CD4-positive, alpha-beta T cell treated with Interleukin-21 for 1 hour (primary cell): ENCODE measurements at places on chromosomes 12 and 14.

DNA sequence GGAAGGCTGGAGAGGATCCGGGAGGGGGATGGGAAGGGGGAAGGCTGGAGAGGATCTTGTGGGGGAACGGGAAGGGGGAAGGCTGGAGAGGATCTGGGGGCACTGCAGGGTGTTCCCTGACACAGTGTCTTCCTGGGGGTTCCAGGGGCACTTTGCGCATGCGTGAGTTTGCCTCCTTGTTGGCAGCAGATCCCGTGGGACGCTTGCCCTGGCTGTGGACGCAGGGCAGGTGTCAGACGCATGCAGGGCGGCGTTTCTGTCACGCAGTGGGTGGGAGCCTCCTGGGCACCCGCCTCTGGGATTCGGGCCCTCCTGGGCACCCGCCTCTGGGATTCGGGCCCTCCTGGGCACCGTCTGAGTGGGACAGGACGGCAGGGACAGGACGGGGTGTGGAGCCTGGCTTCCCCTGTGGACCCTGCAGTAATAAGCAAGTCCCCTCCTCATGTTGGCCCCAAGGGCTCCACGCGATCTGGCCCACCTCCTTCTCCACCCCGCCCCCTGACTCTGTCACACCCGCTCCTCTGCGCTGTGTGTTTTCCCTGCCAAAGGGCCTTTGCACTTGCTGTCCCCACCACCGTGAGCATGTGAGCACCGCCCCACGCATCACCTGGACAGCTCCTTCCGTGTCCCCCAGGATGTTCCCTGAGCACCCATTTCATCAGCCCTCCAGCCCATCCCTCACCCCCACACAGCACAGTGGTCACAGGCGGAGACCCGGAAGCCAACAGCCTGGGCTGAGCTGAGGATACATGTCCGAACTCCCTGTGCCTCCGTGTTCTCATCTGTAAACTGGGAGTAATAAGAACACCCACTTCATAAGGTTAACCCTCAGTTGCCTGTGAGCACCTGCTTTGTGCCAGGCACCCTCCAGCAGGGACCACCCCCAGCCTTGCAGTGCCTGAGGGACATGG is 4.4 kb downstream of the MMP17 start:
- no peak for DNase-seq

DNA sequence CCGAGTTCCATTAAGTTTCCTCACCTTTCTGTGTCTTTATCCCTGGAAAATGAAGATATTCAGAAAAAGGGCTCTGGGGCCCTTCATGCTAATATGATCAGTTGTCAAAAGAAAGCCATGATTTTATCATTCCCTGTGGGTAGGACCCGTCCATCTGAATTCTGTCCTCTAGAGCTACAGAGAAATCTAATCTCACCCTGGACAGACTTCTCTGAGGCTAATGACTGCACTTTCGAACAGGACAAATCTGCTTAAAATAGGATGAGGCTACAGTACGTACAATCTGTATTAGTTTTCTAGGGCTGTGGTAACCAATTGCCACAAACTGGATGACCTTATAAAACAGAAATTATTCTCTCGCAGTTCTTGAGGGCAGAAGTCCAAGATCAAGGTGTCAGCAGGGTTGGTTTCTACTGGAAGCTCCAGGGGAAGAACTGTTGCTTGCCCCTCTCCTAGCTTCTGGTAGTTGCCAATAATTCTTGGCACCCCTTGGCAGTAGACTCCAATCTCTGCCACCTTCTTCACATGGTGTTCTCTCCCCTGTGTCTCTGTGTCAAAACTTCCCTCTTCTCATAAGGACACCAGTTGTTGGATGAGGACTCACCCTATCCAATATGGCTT is 1.3 kb downstream of the AK7 start:
- no peak for DNase-seq

- no peak for DNase-seq
Observed at GRCh38 chr14:60188115-60188514, 22.9 kb upstream of the DHRS7 start.

DNA sequence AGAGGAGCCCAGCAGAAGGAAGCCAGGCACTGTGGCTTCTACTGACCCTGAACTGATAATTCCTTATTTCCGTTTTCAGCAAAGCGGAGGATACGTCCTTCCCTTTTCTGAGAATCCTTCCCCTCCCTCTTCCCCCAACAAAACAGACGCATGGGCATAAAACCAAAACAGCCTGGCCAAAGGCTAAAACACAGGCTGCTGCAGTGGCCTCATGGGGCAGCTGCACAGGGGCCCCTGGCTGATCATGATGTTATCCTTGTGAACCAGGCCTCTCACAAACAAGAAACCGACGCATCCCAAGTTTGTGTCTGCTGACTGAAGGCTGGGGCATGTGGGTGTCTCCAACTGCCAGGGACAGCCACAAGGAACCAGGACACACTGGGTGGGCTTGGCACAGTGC is 23.4 kb upstream of the STON2 start:
- DNase-seq = no peak

DNA sequence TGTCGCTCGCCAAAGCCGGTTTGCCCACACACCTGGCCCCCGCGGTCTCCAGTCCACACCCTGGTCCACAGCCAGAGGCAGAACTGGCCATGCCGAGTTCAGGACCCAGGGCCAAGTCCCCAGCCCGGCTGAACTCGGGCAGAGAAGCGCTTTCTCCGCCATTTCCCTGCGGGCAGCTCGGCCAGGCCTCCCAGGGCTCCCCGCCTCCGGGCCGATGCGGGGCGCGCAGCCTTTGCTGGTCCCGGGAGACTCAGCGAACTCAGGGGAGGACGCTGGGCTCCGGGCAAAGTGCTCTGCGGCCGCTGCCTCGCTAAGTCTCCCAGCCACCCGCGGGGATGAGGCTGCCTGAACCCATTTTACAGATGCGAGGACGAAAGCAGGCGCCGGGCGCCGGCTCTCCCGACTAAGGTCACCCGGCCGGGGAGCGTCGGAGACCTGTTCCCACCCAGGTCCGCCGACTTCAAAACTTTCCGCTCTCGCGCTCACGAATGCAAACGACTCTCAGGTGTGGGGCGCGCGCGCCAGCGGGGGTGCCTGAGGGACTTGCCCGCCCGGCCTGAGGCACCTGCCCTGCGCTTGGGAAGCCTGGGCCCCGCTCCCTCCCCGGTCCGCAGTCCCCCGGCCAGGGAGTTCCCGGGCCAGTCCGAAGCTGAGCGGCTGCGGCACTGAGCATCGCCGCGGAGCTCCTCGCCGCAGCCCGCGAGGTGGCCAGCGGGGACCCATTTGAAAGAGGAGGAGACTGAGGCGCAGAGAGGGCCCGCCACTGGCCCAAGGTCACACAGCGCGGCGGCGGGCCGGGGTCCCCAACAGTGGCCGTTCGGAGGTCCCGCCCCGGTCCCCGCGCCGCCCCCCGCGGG is 627 bp downstream of the TESC start:
- peak; percentile 29 for DNase-seq

DNA sequence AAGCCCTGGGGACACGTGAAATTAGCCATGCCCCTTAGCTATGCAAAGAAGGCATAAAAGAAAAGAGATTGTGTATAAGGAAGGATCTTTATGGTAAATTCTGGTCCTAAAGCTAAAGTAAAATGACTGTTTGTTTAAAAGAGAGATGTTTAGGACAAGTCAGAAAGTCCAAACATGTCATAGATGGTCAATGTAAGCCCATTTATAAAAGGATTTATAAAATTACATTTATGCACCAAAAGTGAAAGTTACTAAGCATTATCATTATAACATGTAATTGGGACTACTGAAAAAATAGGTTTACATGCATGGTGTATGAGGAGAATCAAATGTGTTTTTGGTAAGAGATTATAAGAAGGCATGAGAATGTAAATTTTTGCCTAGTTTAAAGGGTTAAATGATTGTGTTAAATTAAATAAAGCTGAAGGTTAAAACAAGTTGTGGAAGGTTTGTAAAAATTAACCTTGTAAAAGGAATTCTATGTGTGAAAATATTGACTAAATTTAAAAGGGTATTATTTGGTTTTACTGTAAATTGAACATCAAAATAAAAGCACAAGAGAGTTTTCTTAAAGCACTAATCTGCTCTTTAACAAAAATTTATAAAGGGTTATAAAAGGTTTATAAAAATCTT is 50.4 kb upstream of the TSPAN8 start:
- no peak for DNase-seq

- DNase-seq = no peak
Observed at GRCh38 chr12:52524241-52524897, 4.2 kb upstream of the KRT5 start.

GRCh38 chr14:68884031-68885030 is 91.5 kb upstream of the ZFP36L1 start:
- DNase-seq = no peak

DNA sequence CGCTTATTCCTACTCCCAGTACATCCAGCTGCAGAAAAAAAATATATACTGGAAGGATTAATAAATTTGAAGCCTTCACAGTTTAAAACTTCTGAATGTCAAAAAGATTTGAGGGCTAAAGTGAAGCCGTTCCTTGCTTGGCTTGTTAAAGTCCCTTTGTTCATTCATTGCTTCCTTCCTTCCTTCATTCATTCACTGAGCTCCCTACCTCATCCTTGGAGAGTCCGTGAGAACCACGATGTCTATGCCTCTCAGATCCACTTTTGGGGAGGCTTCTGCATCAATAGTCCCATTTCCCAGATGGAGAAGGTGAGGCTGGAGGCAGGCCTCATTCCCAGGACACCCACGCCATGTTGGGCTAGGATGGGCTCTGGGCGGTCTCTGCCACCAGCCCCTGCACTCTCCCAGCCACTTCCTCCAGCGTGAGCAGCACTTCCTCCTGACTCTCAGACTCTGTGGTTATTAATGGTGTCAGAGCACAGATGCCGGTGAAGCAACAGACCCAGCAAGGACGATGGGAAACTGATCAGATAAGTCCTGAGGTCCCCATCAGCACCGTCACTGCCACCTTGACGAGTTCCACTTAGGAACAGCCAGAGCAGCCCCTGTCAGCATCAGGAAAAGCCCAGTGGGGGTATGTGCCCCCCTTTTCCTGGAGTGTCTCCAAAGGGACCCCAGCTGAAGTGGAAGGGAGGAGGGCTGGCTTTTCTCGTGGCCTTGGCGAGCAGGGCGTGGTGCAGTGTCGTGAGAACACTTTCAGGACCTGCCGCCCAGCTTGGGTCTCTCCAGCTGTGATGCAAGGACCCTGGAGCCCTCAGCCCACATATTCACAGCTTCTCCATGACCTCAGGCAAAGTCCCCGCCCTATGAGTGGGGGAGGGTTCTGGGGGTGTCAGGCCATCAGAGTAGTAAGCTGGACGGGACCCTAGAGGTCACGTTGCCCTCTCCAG is 21.2 kb downstream of the ASB2 start:
- DNase-seq = peak; percentile 72

DNA sequence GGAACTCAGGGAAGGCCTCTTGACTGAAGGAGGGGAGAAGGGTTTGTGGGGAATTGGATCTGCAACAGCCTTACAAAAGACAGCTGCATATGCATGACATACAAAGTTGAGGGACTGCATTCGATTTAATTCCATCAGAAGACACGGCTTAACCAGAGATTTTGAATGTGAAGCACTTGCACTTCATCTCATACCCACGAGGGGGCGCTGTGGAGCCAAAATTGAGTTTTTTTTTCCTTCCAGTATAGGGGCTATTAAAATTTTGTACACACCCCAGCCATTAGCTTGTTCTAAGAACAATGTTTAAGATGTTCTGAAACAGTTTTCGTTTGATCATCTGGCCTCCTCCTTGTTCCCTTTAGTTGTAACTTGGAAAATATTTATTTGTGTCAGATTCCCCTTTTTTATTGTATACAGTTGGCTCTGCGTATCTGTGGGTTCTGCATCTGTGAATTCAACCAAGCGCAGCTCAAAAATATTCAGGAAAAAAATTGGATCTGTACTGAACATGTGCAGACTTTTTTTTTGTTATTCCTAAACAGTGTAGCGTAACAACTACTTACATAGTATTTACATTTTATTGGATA is 1.6 kb downstream of the SUDS3 start:
- peak; percentile 82 for DNase-seq

GRCh38 chr14:41817626-41818025 is 210.9 kb downstream of the LRFN5 start:
- DNase-seq = no peak
